ENCODE measurements at places on chromosomes 1 and 21.

- DNase-seq, result peak; percentile 17
These were observed 27.6 kb downstream of the CD244 start for GRCh38 chr1:160834945-160835565.

GRCh38 chr21:34933609-34934335, 115.3 kb downstream of the RUNX1 start:
- DNase-seq, result no peak

DNA sequence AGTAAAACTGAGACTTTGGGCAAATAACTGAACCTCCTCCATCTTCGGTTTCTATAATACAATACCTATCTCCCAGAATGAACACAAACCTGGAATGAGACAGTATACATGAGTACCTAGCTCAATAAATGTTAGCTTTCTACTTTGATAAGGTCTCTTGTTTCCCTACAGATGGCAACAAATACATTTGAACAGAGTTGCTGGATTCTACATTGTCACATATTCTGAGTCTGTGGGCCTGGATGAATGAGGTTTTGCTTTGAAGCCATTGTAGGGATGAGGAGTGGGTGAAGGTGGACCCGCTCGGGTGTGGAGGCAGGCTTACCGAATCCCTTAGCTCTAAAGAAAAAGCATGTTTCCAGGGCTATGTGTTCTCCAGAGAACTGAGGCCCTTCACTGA, 13.9 kb upstream of the FYB2 start:
- DNase-seq, result no peak

GRCh38 chr1:93964096-93964776, 55.0 kb upstream of the GCLM start:
- DNase-seq, result no peak

- DNase-seq, result no peak
These were observed 212.9 kb downstream of the DNM3 start for GRCh38 chr1:172054172-172054571.

DNA sequence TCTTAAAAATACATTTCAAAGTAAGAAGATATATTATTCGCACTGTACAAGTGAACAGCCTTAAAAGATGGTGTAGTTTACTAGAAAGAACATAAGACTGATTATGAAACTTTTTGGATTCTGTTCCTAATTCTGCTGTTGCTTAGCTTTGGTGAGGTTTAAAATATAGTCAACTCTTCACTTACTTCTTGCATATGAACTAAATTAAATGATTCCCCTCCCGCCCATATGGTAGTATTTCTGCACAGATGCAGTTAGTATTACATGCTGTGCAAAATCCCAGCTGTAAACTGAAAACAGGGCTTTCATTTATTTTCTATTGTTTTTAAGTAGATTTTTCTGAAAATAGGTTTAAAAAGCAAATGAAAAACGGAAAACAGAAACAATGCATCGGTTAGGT, 345.4 kb upstream of the NCAM2 start:
- no peak for DNase-seq

DNA sequence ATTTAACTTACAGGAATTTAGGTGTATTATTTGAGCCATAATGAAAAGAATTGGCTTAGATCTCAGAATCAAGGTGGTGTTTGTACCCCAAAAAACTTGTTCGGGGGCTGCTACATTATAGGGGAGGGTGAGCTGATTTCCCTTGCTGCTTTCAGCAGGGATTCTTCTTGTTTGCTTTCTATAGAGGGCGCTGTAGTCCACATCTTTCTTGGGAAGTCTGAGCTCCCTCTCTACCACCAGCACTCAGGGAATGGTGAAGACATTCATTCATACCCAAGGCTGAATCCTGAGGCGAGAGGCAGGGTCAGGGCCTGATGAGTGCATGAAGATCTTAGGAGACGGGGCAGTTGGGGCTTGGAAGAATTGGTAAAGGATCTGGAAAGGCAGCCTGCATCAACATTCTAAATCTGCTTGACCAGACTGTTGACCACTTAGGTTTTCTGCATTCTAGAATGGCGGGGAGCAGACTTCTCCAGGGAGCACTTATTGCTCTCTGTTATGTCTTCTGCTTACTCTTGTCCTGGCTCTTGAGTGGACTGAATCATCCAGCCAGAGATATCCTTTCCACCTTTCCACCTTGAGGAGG, 18.9 kb downstream of the SPATA46 start:
- peak; percentile 52 for DNase-seq

GRCh38 chr1:171753685-171754352, 12.0 kb upstream of the VAMP4 start:
- DNase-seq, result no peak

GRCh38 chr1:177569476-177569875, 398.7 kb downstream of the BRINP2 start:
- DNase-seq, result no peak
